Gastrocnemius medialis (tissue), 4 donors: ENCODE measurements at places on chromosomes 16 and 17. TPM values are rescaled to one million over a fixed set of nuclear protein-coding genes. Genes with fewer than 3 reads are reported as not detected.

DNA sequence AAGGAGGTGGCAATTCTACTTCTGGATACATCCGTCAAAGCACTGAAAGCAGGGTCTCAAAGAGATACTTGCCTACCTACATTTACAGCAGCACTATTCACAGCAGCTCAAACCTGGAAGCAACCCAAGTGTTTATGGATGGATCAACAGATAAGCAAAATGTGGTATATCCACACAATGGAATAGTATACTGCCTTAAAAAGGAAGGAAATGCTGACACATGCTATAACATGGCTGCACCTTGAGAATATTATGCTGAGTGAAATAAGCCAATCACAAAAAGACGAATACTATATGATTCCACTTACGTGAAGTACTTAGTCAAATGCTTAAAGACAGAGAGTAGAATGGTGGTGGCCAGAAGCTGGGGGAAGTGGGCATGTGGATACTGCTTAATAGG, 336.2 kb downstream of the SLC39A11 start:
- H3K27me3 ChIP-seq: no peaks in the 10 kb centered on the region
- H3K27ac ChIP-seq: no peak overlapping the region
- no peak for DNase-seq
- H3K4me1 ChIP-seq: no peaks in the 10 kb centered on the region
- H3K36me3 ChIP-seq: no peaks in the 10 kb centered on the region

- no peak for DNase-seq
- H3K4me3 ChIP-seq: no peak overlapping the region
- no peaks in the 10 kb centered on the region for H3K4me1 ChIP-seq
- H3K27ac ChIP-seq: no peak overlapping the region
These were observed 112.4 kb downstream of the IRX3 start for GRCh38 chr16:54174201-54174600.

DNA sequence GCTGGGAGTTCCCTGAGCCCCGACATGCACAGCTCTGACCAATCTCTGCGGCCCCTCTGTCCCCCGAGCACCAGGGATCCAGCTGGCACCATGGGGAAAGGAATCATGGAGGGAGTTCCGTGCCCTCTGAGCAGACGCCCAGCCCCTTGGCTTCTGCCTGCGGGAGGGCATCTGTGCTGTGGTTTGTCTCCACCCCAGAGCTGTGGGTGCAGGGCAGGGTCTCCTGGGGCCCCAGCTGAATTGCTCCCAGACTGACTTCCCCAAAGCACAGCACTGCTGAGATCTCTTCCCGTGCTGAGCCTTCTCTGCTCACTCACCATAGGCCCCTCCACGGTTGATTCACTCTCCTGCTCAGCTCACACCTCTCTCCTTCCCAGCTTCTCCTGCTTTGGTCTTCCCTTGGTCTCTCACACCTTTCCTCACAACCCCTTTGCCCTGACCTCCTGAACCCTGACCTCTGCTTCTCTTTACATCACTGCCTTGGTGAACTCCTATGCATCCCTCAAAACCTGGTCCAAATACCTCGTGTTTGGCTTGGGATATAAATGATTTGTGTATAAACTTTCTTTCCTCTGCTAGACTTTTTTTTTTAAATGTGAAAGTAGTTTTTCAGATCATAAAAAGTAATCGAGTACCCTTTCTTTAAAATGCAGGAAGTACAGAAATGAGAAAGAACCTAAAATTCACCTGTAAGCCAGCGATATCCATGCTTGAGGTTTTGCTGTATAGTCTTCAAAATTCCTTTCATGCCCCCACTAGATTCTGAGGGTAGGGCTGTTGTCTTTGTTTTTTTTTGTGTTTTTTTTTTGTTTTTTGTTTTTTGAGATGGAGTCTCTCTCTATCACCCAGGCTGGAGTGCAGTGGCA, 265.3 kb downstream of the SEC14L1 start:
- H3K4me1 ChIP-seq: peaks cover 55% of the 10 kb centered on the region
- no peaks in the 10 kb centered on the region for H3K27me3 ChIP-seq
- H3K36me3 ChIP-seq: no peaks in the 10 kb centered on the region
- DNase-seq: no peak

GRCh38 chr17:59456923-59457615, 108.3 kb upstream of the DHX40 start:
- no peaks in the 10 kb centered on the region for H3K4me1 ChIP-seq
- H3K36me3 ChIP-seq: no peaks in the 10 kb centered on the region
- no peak for DNase-seq
- H3K27ac ChIP-seq: no peak overlapping the region

GRCh38 chr16:82957212-82957611, 330.4 kb downstream of the CDH13 start:
- H3K27ac ChIP-seq: no peak overlapping the region
- H3K36me3 ChIP-seq: no peaks in the 10 kb centered on the region
- DNase-seq: no peak
- H3K27me3 ChIP-seq: no peaks in the 10 kb centered on the region

DNA sequence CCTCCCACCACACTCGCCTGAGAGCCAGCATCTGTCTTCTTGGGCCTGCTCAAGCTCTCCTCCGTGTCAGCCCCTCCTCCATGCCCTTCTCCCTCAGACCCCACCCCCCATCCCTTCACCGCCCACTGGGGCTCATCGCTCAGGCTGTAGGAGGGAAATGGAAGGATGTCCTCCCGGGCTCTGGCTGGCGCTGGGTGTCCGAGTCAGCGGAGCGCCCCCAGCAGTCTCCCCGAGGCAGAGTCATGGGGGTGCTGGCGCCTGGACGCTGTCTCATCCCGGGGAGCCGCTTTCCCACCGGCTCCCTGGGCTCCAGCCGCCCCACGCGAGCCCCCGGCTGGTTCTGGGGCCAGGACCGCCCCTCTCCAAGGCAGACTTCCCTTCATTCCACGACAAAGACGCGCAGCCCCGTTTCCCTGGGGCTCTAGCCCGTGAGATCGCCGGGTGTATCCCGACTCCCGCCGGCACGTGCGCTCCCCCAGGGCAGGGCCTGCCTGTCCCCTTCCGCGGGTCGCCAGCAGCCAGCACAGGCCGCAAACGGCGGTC, 428 bp upstream of the ANTKMT start:
- H3K4me3 ChIP-seq: peak overlapping the region; percentile 99
- peaks cover 7% of the 10 kb centered on the region for H3K27me3 ChIP-seq
- no peak for DNase-seq

DNA sequence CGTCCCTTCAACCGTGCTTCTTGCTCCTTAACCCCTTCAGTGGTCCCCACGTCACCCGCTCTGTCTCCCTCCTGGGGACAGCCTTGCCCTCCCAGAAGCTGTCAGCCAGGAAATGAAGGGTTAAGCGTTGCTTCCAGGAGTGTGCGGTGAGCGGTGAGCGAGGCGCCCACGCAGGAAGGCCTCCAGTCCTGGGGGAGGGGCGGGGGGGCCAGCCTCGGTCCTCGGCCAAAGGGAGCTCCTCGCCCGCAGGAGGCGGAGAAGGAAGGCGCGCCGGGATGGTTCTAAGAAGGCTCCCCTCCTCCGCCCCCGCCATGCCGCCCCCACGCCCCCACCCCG, 2.3 kb downstream of the RBFOX3 start:
- no peak for DNase-seq
- H3K36me3 ChIP-seq: no peaks in the 10 kb centered on the region
- no peaks in the 10 kb centered on the region for H3K4me1 ChIP-seq
- H3K27me3 ChIP-seq: peaks cover 76% of the 10 kb centered on the region
- H3K27ac ChIP-seq: no peak overlapping the region

DNA sequence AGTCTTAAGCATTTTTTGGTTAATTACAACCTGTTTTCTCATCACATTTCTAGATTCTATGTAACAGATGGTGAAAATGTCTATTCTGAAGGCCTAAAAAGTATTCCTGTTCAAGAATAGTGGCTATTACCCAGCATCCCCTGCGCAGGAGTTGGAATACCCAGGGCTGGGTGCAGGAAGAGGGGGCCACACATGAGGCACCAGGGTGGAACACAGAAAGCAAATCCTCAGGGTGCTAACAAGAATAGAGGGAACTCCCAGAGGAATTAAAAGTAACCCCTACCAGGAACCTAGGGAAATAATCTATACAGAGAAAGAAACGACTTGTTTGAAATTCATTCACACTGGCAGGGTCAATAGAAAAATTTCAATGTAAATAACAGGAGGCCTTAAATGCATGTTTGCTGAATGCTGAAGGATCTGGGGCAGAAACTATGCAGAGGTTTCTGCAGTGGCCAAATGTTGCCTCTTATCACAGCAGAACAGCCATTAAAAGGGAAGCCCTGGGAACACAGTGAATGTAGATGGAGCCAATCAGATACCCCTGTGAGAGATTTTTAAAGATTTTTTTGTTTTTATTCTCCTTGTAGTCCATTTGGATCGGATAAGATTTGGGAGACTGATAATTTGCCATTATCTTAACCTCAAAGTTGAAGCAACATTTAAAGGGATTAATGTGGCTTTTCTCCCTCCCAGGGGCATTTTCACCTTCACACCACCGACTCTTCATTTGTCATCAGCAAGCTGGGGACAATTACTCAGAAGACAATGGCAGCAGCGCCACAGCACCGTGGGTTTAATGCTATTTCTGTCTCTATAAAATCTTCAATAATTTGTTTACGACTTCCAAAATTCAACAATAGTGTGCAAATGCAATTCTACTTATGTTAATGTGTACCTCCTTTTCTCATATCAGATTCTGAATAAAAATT, 196.0 kb upstream of the PSMD7 start:
- DNase-seq: no peak
- no peaks in the 10 kb centered on the region for H3K4me1 ChIP-seq
- H3K4me3 ChIP-seq: no peak overlapping the region
- no peaks in the 10 kb centered on the region for H3K36me3 ChIP-seq
- no peak overlapping the region for H3K27ac ChIP-seq

- H3K4me1 ChIP-seq: no peaks in the 10 kb centered on the region
- H3K4me3 ChIP-seq: no peak overlapping the region
- H3K27me3 ChIP-seq: no peaks in the 10 kb centered on the region
These were observed 34.6 kb upstream of the AKTIP start for GRCh38 chr16:53537626-53538025.

- no peak for DNase-seq
- H3K27me3 ChIP-seq: no peaks in the 10 kb centered on the region
- H3K36me3 ChIP-seq: no peaks in the 10 kb centered on the region
- H3K4me3 ChIP-seq: no peak overlapping the region
- H3K27ac ChIP-seq: no peak overlapping the region
- no peaks in the 10 kb centered on the region for H3K4me1 ChIP-seq
These were observed 18.3 kb downstream of the ZSWIM7 start for GRCh38 chr17:15981208-15981607.

GRCh38 chr17:79865351-79866210, 26.3 kb upstream of the CBX4 start:
- no peak overlapping the region for H3K27ac ChIP-seq
- H3K4me1 ChIP-seq: no peaks in the 10 kb centered on the region
- no peak overlapping the region for H3K4me3 ChIP-seq
- H3K36me3 ChIP-seq: no peaks in the 10 kb centered on the region
- peaks cover 24% of the 10 kb centered on the region for H3K27me3 ChIP-seq
- no peak for DNase-seq

- no peak overlapping the region for H3K4me3 ChIP-seq
- no peaks in the 10 kb centered on the region for H3K36me3 ChIP-seq
- no peak for DNase-seq
- no peaks in the 10 kb centered on the region for H3K27me3 ChIP-seq
These were observed 10.0 kb upstream of the HP start for GRCh38 chr16:72044296-72044695.

GRCh38 chr16:66430214-66430613, 3.1 kb downstream of the BEAN1 start:
- DNase-seq: no peak
- no peaks in the 10 kb centered on the region for H3K4me1 ChIP-seq
- H3K27ac ChIP-seq: no peak overlapping the region

DNA sequence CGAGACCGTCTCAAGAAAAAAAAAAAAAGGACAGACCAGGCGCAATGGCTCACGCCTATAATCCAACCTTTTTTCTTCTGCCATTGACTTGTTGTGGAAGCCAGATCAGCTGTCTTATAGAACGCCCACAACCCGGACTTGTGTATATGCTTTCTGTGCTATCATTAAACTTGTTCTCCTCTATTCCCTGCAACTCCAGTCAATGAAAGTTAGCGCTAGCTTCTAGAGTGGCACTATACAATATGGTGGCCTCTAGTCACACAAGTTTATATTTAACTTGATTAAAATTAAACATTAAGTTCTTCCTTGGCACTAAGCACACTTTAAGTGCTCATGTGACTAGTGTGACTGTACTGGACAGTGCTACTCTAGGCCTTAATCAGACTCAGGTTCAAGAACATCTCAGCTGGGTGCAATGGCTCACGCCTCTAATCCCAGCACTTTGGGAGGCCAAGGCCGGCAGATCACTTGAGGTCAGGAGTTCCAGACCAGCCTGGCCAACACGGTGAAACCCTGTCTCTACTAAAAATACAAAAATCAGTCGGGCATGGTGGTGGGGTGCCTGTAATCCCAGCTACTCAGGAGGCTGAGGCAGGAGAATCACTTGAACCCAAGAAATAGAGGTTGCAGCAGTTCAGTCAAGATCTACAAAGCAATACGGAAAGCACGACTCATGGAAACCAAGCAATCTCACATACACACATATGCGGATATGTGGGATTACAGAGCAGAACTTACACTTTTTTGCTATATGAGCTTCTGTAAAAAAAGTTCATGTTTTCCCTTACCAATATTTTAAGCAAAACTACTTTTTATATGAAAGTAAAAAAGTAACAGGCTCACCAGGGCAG, 18.8 kb upstream of the GLG1 start:
- H3K36me3 ChIP-seq: peaks cover 67% of the 10 kb centered on the region
- no peak for DNase-seq
- no peaks in the 10 kb centered on the region for H3K27me3 ChIP-seq
- H3K27ac ChIP-seq: no peak overlapping the region

Gene CACNA1H
- total RNA-seq: 5.0 TPM

Gene GH1
- total RNA-seq: not detected

Gene RAB37
- 0.24 TPM for total RNA-seq
